Ecto neural progenitor cell (in vitro differentiated cells): ENCODE measurements at places on chromosomes 6 and 20.

DNA sequence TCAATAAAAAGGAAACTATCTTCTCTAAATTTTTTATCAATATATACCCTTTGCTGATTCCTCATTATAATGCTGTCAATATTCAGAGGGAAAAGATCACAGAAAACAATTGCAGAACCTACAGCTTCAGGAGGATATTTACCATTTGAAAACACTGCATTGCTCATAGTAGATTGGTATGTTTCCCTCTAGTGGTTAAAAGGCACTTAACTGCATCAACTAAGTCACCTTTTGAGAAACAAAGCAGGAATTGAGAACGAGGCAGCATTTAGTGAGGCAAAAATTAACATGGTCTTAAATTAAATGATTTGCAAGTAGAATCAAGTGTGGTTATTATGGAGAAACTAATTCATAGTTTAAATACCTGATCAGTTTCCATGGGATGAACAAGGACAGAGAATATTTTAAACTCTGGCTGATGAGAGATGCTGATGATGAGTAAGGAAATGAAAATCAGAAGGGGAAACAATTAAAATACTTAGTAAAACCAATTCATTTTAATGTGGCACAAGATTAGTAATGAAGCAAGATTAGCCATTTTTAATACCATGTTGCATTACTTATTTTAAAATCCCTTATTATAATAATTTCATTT is 642.1 kb downstream of the EPHA7 start:
- no peak for DNase-seq

DNA sequence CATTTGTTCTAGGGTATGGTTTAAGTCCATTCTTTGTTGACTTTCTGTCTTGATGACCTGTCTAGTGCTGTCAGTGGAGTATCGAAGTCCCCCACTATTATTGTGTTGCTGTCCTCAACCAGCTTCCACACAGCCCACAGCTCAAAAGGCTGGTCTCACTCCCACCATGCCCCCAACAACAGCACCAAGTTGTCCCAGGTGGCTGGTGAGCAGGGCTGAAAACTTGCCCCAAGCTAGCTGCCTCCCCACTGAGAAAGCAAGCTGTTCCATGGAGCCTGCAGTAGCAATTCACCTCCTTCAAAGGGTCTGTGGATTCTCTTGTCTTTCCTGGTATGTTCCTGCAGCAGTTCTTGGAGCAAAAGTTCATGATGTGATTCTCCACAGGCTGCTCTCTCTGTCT is 221.0 kb downstream of the SYNDIG1 start:
- DNase-seq = peak; percentile 29

- DNase-seq = no peak
Measured at GRCh38 chr20:17541996-17542395, 10.8 kb upstream of the BFSP1 start.

GRCh38 chr6:10643201-10643651 is 51.2 kb downstream of the C6orf52 start:
- DNase-seq = no peak

DNA sequence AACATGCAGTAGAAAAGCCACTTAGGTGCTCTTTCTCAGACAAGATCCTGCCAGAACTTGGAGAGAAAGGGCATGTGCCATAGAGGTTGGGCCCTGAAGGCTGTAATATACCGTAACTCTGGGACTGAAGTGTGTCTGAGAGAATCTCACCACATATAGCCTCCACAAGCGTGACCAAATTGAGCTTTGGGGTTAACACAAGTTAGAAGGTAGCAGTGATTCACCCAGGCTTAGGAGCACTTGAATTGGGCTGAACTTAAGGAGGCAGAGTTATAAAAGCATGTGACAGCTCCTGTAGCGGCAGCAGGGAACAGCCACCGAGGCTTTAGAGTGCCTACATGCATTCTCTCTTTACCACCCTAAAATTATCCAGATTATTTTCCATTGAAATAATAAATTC is 361.6 kb downstream of the PHF3 start:
- no peak for DNase-seq

DNA sequence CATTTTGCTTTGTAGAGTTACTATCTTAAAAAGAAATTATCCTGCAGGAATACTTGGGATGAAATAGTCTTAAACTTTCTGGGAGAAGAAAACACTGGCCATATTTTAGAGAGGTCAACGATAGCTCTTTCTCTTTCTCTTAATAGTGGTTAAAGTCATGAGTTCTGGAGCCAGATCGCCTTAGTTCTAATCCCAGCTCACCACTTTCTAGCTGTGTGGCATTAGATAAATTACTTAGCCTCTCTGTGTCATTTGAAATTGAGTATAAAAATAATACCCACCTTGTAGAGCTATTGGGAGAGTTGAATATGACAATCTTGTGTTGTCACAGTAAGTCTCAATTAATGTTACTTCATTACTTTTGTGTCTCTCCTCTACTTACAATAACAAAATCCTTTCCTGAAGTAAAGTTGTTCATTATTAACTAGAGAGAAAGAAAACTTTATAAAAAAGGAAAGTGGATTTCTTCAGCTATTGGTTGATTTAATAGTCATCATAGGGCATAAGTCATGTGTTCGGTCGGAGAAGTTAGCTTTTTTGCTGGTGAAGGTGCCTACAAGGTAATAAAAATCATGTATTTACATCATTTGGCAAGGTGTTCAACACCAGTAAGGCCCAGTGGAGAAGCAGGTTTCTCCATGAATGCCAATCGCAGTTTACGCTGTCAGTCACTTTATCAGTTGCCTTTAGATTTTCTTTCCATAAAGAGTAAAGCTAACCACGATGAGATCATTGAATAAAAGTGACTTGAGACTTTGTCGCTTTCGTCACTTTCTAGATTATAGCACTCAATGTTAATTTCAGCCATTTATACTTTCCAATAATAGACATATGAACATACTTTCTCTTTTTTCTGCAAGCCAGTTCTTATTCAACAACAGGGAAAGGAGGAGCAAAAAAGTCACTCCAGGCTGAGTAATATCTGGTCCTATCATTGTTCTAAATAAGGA is 2.0 kb downstream of the NEDD9 start:
- DNase-seq = no peak

DNA sequence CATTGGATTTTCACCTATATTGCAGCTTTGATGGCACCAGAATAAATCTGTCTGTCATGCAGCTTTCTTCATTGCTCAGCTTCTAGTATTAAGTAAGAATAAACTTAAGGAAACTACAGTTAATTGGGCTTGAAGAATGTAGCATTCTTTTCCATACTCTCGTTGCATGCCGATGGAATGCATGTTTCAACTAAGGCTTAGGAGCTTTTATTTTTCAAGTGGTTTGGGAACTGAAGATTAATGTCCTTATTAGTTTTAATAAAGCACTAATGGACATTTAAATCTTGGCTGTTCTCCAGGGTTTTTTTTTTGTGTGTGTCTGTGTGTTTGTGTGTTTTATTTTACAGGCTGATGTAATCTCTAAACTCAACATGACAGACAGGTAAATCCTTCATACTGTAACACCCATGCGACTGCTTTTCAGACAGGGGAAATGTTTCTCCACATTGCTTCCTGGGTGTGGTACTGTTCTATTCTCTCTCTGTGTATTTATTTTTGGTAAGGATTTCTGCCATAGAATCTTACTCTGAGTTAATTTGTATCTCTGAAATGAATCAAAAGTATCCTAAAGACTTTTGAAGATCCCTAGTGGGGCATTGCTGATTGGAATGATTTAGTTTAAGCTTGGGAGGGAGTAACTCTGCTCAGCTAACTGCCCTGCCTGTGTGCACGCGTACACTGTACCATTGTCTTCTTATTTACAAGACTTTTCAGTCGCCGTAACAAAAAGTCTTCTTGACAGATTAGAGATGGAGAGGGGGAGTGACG is 38.0 kb downstream of the SLC9A8 start:
- no peak for DNase-seq

GRCh38 chr6:25946631-25947030 is 16.0 kb upstream of the TRIM38 start:
- no peak for DNase-seq

DNA sequence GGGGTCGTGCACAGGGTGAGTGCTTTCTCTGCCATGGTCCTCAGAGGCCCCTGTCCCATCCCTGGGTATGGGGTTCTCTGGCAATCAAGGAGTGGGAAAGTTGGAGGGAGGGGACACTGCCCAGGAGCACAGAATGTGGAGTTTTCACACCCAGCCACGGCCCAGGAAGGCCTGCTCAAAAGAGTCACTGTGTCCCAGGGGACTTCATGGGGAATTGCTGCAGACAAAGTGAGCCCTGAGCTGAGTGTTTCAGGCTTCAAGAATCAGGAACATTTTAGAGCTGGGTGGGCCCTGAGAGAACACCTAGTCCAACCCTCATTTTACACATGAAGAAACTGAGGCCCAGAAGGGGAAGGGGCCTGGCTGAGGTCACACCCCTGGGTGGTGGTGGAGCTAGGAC is 5.7 kb downstream of the MAPK13 start:
- no peak for DNase-seq

DNA sequence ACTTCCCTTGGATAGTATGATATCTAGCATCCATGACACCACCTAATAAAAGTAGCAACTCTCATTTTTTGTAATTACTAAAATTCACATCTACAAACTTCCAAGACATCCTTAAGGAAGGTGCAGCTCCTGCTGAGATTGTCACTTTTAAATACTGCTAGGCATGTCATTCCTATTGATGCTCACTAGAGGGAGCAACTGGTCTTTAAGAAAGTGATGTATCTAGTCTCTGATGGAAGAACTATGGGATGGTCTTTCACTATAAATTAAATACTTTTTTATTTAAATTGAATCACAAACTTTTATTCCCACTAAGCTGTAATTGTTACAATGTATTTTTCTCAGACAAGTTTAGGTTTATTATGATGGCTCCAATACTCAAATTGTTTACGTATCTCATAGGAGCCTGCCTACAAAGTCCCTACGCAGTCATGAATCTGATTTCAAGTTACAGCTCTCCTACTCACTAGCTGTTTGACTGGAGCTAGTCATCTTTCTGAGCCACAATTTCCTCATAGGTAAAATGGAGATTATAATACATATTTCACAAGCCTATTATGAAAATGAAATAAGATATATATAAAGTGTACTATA is 8.1 kb upstream of the TSPYL1 start:
- DNase-seq = no peak

GRCh38 chr6:56291302-56291917 is 44.0 kb upstream of the COL21A1 start:
- DNase-seq = no peak

DNA sequence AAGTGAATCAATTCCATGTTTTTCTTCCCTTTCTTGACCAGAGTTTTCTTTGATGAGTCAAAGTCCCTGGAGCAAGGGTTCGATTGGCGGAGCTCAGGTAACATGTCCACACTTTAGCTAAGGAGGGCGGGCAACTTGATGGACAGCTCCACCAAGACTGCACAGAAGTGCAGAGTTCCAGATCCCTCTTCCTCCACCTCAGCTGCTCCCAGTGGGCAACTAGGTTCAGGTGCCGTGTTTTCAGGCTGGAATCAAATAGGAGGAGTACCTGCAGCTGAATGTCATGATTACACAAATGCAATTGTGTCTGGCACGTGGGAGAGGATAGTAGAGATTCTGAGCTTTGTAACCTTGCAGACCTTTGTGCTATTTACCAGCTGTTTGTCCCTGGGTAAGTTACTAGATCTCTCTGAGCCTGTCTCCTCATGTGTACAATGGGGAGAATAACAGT is 1.9 kb upstream of the ELMO2 start:
- no peak for DNase-seq

GRCh38 chr6:21468461-21468860 is 125.1 kb upstream of the SOX4 start:
- no peak for DNase-seq

DNA sequence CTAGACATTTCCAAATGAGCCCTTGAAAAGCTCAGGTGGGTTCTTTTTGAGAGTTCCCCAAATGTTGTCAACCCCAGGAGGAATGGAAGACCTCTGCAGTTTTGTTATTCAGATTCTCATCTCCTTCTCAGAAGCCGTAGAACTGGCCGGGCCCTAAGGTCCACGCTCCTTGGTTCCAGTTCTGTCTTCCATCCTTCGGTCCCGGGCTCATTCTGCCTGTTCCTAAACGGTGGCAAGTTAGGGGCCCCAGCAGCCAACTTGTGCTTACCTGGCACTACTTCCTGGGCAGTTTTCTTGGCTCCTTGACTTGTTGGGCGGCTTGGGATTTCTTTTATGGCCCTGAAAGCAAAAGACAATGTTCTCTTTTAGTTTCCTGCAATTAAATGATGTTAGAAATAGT is 6.4 kb downstream of the ESR1 start:
- DNase-seq = no peak

DNA sequence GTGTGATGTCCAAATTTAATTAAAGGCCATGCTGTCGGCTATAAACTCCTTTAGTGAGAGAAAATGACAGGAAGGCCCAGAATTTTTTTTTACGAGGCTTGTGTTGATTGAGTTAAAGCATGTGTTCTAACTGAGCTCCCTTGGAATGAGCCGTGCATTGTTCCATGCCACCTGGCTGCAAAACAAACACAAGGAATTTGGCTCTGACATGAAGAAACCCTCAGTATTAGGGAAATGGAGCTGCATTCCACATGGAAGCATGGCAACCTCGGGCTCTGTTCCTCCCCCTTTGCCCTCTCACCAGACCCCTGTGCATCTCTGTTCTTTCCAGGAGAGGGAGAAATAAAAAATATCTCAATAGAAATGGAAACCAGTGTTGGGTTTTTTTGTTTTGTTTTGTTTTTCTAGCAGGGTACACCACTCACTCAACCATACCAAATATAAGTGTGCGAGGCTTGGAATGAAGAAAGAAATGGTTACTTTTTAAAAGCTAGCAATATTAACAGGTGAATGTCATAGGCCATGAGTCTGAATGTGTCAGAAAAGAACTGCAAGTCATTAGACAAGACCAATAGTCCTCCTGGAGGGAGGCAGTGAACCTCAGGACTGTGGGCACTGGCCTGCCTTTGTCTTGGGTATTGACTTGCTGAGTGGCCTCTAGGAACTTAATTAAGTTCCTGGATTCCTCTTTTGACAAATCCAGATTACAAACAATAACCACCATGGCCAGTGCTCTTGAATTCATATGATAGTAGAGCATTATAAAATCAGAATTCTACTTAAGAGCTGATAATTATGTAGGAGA is 935.1 kb downstream of the KIF16B start:
- DNase-seq = peak; percentile 71

DNA sequence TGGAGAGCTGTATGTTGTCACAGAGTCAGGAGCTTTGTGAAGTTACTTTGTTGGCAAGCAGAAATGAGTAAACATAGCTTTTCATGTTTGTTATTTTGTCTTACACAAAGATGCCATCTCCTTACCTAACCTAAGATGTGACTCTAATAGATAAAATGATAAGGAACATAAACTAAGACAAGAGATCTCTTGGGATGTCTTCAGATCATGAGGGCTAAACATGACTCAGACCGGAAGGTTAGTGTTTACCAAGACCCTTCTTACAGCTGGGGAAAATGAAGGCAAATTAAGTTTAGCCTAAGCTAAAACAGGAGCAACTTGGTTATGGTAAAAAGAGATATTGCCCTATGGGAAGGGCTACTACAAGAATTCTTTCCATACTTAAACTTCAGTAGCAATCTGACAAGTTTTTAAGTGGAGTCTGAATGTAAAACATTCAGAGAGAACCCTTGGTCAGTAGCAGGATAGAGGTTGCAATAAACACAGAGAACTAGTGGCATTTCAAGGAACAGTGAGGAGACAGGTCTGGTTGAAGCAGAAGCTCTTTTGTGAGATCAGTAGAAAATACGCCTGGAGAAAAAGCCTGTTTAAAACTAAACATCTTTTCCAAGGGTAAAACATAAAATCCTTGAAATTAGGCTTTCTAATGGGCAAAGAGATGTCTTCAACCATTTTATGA is 29.9 kb downstream of the SGK1 start:
- no peak for DNase-seq
